ENCODE measurements at places on chromosomes 4 and X.

DNA sequence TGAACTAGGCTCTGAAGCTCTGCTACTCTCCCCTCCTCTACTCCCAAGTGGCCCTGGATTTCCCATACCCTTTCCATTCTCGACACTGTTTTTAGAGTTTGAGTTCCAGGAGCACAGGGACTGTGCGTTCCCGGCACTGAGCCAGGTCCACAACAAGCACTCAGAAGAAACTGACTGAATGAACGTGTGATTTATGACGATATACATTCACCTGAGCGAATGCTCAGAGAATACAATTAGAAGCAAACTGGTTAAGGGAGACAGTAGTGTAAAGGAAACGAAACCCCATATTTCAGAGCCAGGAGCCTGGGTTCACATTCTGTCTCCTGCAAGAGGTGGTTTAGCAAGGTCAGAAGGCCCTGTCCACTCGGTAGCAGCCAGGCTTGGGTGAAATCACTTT, 1.4 kb upstream of the KIAA0232 start:
- DNase-seq: no peak

GRCh38 chr4:83832110-83832825, 296.4 kb downstream of the GPAT3 start:
- no peak for DNase-seq

- no peak for DNase-seq
These were observed 146.4 kb upstream of the DCAF8L1 start for GRCh38 chrX:28127662-28128061.

DNA sequence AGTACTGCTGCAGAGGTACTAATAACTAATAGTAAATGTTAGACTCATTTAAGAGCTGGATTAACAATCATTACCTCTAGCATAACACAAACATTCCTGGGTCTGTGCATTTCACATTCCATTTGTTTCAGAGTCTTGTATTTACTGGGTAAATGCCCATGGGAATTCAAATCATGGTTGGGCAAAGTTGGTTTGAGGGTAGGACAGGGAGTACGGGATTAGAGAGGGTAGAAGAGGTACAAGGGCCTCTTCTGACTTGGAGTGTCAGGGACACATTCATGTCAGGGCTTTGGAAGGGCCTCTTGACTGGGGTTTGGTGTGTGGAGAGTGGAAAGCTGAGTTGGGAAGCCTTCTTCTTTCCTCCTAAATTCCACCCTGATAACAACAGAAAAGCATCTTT, 65.9 kb downstream of the WWC2 start:
- no peak for DNase-seq

DNA sequence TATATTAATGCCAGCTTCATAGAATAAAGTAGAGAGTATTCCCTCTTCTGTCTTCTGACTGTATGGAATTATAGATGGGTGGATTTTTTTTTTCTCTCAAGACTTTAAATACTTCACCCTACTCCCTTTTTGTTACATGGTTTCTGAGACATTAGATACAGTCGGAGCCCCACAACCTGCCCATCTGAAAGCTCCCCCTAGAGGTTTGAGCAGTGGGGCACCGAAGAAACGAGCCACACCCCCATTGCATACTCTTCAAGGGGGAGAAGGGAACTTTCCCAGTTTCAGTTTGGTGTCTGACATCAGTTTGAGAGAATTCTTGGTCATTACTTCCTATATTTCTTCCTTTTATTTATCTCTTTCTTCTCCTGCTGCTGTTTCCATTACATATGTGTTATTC, 437.6 kb upstream of the AGA start:
- DNase-seq: no peak

DNA sequence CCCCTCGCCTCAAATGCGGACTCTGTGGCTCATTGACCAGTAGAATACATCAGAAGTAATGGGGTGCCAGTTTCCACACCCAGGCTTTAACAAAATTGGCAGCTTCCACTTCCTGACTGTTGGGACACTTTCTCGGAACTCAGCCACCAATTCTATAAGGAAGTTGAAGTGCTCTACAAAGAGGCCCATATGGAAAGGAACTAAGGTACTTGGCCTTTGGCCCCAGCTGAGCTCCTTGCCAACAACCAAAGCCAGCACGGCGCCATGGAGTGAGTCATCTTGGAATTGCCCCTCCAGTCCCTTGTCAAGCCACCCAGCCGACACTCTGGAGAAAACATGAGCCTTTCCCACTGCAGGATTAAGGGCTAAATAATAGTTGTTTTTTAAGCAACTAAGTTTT, 262.2 kb upstream of the INTU start:
- no peak for DNase-seq

DNA sequence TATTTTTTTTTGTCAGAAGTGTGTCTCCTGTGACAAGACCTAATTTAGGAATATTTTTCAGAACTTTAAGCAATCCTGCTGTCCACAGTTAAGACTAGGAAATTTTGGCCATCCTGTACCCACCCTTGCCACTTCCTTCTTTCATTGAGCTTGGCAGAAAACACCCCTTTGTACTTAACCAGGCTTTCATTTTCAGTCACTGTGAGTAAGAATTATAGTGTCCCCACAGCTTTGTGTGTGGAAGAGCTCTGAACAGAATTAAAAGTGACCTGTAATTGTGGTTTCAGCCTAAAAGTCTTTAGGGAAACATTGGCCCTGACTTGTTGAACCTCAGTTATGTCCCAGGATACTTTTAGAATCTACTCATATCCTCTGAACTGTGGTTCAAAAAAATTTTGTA, 153.7 kb upstream of the BMP3 start:
- no peak for DNase-seq

DNA sequence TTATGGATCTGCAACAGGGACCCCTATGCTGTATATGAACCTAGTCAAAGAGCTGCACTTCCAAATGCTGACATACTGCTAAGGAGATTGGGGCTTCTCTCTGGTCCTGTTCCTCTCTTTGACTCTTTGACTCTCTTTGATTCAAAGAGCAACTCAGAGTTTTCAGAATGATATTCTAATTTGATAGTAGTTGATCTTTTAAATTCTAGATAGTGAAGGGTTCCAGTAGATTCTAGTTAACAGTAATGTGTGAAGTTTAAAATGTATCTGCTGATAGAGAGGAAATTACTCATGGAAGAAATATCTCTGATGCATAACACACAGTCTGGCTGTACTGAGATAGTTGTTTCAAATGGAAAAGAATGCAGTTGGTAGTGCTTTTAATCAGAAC, 239.1 kb downstream of the RASL11B start:
- no peak for DNase-seq

DNA sequence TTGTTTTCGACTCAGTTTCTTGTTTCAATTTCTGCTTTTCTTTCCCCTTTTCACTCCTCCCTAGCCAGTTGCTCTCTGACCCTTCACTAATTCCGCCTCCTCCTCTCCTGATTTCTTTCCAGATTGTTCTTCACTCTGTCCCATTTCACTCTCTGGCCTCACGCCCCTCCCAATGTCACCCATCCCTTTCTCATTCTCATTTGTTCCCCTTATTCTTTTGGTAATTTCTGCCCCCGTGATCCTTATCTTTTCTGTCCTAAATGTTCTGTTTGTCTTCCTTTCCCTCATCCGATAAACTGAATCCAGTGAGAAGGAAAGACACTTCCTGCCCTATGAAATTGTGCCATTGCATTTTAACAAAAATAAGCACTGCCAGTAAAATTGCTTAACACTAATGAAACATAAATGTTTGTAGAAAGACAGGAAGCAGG, 94.5 kb upstream of the RASGEF1B start:
- DNase-seq: no peak

DNA sequence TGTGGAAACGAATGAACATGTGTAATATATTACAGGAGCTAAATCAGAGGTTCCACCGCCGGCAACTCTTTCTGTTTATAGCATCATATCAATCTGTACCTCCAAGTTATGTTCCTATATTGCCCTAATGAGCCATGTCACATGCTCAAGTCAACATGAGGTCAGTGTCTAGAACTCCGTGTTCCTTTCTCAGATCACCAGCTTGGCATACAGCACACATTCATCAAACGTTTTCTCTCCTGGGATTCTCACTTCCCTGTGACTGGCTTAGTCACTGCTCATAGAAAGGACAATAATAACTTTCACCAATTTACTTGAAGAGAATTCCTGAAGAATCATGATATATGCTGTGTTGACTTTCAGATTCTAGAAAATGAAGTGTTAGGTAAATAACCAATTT, 532.0 kb upstream of the SPANXN1 start:
- DNase-seq: no peak

DNA sequence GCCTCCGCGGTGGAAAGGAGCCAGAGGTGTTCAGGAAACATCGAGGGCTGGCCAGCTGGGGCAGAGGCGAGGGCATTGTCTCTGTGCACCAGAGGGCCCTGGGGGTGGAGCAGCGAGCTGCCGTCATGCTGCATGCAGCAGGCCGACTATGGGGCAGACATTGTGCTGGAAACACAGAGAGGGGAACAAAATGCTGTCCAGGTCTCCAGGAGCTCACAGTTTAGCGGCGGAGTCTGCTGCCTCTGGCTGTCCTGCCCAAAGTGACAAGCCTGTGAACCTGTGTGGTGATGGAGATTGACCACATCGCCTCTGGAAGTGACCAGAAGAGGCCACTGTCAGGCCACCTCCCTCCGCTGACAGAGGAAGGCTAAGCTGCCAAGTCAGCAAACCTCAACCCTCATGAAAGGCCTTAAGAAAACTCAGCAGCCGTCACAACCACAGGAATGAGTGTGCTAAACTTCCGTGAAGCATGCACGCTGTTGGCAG, 20.1 kb upstream of the SASH3 start:
- no peak for DNase-seq

- DNase-seq: no peak
These were observed 204.0 kb downstream of the SCFD2 start for GRCh38 chr4:53161787-53162433.

GRCh38 chrX:23478056-23478455, 143.4 kb downstream of the PTCHD1 start:
- no peak for DNase-seq

DNA sequence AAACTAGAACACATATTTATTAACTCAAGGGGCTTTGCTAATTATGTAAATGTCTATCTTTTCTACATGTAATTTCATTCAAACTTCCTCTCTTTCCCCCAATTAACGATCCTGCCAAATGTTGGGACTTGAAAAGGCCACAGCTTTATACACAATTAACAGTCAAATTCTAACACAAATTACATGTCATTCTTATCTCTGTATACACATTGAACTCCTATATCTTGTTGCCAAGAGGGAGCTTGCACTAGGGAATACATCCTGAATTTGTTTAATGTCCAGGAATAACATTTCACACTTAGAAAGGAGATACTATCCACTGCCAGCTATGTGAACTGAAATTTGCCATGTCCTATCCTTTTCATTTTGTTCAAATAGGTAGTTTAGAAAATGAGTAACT, 38.9 kb upstream of the MAB21L2 start:
- DNase-seq: no peak

GRCh38 chr4:86586626-86587380, 7.3 kb upstream of the PTPN13 start:
- DNase-seq: no peak

- no peak for DNase-seq
These were observed 41.6 kb upstream of the SLC25A4 start for GRCh38 chr4:185101354-185101890.

- no peak for DNase-seq
These were observed 161.7 kb downstream of the SHROOM3 start for GRCh38 chr4:76596713-76597112.

GRCh38 chr4:31968842-31969241, 1248.7 kb downstream of the PCDH7 start:
- no peak for DNase-seq

GRCh38 chrX:130001893-130002292, 19.5 kb downstream of the BCORL1 start:
- no peak for DNase-seq

- no peak for DNase-seq
These were observed 50.0 kb downstream of the IQCM start for GRCh38 chr4:149765630-149766029.

GRCh38 chrX:11254417-11255109, 38.6 kb upstream of the AMELX start:
- DNase-seq: no peak

DNA sequence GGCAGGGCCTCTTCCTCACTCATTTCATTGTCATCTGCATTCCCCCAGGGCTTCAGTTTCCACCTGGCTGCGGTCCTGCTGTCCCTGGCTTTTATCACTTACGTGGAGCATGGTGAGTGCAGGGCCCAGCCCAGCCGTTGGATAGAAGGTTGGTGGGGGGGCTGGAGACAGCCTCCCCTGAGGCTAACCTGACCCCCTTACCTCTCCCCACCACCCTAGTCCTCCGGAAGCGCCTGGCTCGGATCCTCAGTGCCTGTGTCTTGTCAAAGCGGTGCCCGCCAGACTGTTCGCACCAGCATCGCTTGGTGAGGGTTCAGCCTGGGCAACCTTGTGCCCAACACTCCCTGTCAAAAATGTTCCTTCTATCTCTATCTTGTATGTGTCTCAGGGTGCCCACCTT, 5.8 kb upstream of the EBP start:
- no peak for DNase-seq

DNA sequence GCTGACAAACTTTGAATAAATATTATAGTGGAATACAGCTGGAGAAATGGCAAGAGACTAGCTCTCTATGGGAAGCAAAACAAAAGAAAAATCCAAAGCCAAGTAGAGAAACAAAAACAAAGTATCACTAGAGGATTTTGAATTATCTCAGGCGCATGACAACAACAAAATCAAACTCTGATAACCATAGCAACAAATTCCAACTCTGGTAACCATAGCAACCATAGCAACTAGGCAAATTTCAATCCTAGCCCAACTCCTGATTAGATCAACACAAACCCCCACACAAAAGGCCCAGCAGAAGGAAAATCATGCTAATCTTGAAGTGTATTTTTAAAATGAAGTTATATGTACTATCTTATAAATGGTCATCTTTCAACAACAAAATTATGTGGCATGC, 98.4 kb upstream of the MAGEE2 start:
- DNase-seq: no peak

DNA sequence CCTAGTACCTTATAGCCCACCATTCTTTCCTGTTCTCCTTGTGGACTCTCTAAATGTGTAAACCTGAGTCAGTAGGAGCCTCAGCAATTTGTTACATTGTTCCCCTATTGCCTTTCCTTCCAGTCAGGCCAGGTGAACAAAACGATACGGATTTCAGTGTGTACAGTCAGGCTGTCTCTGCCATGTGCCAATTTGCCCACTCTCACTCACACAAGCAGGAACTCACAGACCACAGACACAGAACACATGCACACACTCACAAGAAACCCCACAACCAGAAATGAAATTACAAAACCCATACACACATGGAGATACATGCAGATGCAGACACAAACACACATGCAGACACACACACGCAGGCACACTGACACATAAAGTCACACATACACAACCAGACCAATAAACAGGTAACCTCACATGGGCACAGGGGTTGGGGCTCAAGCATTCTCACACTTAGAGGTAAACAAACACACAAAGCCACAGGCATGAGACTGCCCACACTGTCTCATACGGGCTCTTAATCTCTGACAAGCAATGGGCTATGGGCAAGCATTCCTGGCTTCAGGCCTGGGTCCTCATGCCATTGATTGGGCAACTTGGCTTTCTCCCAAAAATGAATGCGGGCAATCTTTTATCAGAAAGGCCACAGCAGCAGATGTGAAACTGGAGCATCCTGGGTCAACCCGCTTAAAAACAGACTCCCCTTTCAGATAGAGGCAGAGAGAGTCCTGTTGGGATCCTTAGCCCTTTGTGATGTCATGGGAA, 68.7 kb downstream of the NBDY start:
- no peak for DNase-seq
